AG20443 (cell line): ENCODE measurements at places on chromosomes 5 and 9.
A peak's percentile ranks its signal among the peaks of the same experiment; 100 is the strongest.

DNA sequence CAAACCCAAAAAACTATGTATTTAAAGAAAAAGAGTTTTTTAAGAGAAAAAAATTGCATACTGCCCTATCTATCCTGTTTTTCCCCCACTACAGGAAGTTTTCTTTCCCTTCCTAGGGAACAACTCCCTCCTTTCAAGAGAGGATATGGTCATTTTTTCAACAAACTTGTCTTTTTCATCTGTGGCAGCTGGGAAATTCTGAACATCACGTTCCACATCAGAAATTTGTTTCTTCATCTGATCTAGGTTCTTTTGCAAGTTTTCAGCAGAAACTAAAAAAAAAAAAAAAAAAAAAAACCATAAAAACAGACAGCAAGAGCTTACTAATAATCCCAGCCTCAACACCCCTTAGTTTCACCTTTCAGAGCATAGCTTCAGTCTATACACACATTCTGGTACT, 38.5 kb downstream of the PCDHGC5 start:
- no peak for DNase-seq

DNA sequence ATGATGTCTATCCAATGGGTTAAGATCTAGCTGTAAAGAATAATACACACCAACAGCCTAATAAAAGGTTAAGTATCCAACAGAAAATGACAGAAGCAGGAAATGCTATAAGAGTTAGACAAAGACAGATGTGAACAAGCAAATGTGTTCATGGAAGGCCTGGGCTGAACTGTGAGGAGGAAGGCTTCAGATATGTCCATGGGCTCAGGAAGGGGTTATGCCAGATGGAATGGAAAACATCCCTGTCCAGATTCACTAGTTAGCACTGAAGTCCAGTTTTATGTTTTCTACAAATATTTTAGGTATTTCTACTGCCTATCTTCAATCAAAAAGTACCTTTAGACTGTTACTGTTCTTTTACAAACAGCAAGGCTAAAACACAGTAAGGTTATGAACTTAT, 27.1 kb downstream of the ERAP1 start:
- no peak for DNase-seq

DNA sequence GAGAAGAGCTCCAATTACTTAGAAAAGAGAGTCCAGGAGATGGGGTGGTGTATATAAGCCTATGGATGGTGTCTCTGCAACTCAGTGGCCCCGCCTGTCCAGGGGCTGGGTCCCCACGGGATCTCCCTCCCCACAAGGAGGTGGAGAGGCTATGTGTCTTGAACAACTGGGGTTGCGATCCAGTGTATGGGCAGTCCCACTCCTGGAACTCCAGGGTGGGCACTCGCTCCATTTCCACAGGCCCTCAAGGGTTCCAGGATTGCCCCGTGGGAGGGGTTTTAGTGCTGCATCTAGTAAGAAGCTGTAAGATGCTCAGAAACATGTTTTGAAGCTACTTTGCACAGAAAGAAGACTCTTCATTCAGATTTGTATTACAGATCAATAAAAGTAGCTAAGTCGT, 558 bp upstream of the SMAD5 start:
- DNase-seq: peak; percentile 19

DNA sequence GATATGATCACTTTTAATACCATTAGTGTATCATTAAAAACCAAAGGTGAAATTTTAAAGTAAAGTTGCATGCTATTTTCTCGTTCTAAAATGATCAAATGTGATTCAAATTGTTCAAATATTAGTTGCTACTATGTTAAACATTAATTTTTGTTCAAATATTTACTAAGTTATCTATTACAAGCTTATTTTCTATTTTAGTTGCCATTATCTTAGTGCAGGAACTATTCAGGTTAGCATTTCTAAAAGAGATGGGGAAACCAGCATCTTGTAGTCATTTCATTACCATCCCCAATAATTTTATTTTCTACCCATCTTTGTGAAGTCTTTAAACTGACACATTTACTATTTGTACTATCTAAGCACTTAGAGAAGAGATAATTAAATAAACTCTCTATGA, 166.0 kb downstream of the RFX3 start:
- DNase-seq: no peak

DNA sequence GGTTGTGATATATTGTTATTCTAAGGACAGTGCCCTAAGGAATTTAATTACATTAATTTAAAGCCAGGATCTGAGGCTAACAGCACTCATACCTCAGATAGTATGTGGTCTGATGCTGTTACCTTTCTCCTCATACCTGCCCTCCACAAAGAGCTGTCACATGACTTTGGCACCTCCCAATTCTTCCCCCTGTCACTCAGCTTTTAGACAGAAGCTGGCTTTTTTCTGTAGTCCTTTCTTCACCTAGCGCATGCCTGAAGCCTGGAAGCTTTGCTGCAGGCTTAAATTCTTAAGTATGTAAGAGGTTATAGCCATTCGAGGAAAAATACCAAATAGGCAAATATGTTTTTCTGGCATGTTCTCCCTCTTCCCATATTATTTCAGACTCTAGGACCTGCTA, 61.0 kb upstream of the ADAMTS19 start:
- DNase-seq: no peak

- peak; percentile 55 for DNase-seq
Observed at GRCh38 chr5:115246361-115246991, 16.2 kb downstream of the PGGT1B start.

GRCh38 chr9:130042406-130042884, 544 bp downstream of the FNBP1 start:
- peak; percentile 60 for DNase-seq

DNA sequence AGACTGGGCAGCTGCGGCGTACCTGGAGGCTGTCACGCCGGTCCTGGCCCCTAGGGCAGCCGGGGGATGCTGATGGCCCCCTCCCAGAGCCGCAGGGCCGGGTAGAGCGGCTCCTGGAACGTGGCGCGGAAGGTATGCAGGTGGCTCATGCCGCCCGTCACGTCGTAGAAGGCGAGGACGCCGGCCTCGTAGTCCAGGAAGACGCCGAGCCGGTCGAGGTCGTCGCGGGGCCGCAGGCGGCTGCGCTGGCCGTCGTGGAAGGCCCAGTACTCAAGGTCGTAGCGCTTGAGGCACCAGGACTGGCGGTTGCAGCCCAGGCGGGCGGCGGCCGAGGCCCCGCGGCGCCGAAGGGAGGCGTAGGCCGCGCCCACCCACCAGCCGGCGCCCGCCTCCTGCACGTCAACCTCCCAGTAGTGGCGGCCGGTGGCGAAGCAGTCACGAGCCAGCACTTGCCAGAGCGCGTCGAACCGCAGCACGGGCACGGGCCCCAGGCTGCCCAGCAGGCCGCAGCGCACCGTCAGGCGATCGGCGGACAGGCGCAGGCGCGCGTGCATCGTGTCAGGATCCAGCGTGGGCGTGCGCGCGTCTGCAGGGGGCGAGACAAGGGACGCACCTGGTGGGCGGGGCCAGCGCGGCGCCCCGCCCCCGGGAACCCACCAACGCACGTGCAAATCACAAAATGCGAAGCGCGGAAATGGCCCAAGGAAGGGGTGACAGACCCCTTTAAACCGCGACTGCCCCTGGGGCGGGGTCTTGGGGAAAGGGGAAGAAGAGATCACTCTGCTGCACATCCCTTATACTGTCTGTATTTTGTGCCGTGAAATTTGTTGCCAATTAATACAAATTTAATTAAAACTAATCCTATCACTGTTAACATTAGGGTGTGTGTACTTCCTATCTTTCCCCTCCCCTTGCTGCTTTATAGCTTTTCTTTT, 31.2 kb downstream of the NANS start:
- DNase-seq: peak; percentile 83

DNA sequence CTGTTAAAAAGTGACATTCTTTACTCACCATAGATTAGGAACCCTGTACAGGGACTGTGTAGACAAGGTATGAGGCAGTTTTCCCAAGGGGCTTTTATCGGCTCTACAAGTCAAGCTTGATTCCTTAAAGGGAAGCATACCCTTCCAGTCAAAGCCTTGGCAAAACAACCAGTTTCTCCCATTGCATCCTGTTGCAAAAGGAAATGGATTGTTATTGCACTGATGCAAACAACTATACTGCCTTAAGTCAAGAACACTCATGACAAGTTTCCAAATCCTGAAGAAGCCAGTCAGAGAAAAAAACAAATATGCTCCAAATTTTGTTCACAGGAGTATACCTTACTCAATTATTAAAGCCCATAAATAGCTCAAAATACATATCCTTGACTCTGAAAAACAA, 67.5 kb downstream of the RGMB start:
- DNase-seq: no peak

DNA sequence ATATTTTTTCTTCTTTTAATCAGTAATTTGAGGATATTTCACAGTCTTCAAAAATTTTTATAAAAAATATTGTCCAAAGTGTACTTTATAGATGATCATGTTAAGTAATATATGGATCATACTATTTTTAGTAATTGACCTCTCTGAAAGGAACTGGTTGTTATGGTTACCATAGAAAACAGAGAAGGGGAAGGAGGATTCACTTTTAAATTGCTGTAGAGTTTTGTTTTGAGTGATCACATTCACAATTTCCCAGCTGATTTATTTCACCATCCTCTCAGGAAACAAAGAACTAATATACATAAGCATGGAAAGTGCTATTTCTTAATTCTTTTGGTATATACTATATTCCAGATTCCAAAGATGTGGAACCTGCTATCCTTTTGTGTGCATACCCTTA, 56.5 kb upstream of the NREP start:
- DNase-seq: no peak

- DNase-seq: no peak
Observed at GRCh38 chr5:153863951-153864350, 174.8 kb downstream of the FAM114A2 start.

DNA sequence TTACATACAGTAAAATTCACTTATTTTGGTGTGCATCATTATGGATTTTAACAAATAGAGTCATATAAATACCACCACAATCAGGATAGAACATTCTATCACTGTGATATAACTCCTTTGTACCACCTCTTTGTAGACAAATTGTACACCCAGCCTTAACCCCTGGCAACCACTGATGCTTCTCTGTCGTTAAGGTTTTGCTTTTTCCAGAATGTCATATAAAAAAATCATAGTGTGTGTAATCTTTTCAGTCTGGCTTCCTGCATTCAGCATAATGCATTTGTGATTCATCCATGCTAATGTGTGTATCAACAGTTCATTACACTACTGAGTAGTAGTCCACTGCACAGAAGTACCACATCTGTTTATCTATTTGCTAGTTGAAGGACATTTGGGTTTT, 81.2 kb downstream of the ARSB start:
- DNase-seq: no peak

GRCh38 chr9:128972956-128973355, 25.5 kb downstream of the NUP188 start:
- DNase-seq: peak; percentile 76

DNA sequence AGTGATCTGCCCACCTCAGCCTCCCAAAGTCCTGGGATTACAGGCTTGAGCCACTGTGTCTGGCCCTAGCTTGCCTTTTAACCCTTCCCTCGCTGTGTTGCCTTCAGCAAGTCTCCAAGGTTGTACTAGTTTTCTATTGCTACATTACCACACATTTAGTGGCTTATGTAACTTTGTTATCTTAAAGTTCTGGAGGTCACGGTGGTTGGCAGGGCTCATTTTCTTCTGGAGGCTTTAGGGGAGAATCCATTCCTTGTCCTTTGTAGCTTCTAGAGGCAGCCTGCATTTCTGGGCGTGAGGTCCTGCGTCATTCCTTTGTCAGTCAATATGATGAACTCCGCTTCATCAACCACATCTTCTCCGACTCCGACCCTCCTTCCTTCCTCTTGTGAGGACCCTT, 2.9 kb upstream of the PRRC2B start:
- DNase-seq: no peak

GRCh38 chr9:128619127-128619526, 37.5 kb downstream of the DYNC2I2 start:
- DNase-seq: no peak

DNA sequence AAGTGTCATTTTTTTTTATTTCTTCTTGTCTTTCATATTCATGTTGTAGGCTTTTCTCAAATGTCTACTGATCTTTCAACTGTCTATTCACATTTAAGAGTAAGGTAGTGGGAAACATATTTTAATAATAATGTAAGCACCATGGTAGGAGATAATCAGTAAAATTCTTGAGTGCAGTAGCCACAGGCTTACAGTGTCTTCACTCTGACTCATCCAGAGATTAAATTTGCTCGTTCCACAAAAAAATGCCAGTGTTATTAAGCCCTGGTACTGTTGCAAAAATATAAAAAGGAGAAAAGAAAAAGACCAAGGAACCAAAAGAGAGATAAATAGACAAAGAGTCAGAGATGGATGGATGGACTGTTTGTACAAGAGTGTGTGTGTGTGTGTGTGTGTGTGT, 43.0 kb downstream of the PARP8 start:
- peak; percentile 20 for DNase-seq

- no peak for DNase-seq
Observed at GRCh38 chr5:155353231-155353630, 339.7 kb downstream of the KIF4B start.

DNA sequence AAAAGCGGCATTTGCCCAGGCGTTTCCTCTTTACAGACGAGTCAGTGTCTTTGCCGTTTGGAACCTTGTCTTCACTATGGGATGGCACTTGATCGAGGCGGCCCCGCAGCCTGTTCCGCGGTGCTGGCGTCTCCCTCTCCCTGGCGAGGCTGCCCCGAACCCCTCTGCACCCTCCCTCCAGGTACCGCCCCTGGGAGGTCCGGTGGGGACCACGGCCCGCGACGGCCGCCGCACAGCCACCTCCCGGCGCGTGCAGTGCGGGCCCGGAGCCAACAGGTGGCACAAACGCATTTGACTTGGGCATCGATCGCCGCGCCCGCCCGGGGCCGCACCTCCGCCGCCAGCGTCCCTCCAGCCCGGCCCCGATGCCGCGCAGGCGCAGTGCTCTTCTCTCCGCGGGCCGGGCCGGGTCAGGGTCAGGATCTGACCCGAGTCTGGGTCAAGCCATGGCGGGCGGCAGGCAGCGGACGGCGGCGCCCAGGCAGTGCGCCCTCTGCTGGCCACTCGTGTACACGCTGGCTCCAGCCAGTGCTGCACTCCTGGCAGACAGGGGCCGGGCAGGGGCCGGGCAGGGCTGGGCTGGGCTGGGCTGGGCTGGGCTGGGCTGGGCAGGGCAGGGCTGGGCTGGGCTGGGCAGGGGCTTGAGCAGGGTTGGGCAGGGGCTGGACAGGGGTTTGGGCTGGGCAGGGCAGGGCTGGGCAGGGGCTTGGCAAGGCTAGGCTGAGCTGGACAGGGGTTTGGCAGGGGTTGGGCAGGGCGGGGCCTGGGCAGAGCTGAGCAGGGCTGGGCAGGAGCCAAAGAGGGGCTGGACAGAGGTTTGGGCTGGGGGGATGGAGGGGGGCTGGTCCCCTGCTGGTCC, 155.8 kb upstream of the IRX4 start:
- peak; percentile 94 for DNase-seq

DNA sequence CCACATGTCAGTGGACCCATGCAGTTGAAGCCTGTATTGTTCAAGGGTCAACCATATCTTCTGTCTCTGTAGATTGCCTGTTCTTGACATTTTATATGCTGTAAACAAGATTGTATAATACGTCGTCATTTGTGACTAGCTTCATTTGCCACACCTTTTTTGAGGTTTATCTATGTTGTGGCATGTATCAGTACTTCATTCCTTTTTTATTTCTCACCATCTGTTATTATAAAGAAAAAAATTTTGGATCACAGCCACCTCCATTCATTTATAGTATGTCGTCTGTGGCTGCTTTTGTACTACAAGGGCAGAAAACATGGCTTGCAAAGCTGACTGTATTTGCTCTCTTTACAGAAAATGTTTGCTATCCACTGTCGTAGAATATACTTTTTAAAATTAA, 72.4 kb downstream of the TEK start:
- DNase-seq: no peak
